GM23248 (cell line): ENCODE measurements at places on chromosomes 11 and 22. TPM values are rescaled to one million over a fixed set of nuclear protein-coding genes. Genes with fewer than 3 reads are reported as not detected.

GRCh38 chr22:22674467-22674866 lies 30.1 kb downstream of the GGTLC2 start:
- no peak for DNase-seq

GRCh38 chr22:27260087-27260698 lies 541.4 kb downstream of the MN1 start:
- no peak for DNase-seq

DNA sequence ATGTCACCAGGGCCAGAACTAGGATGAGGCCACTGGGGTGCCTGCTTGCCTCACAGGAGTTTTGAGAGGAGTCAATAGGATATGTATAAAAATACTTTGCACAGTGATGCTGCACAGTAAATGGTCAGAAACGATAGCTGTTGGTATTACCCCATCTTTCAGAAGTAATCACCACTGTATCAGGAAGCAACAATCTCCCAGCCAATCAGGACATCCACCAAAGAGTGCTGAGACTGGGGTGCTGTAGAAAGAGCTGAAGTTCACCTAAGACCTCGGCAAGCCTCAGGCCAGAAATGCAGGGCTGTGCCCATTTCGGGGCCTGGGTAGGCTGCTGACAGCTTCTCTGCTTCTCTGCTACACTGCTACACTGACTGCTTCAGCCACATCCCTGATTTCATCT lies 17.4 kb downstream of the LMO2 start:
- DNase-seq = no peak

- DNase-seq = peak; percentile 88
Measured at GRCh38 chr11:5689551-5689983, at the start of gene TRIM22. TSS of gene TRIM22 (plus strand) at chr11:5689790. CDS start at chr11:5696233, 6,443 bp downstream.

DNA sequence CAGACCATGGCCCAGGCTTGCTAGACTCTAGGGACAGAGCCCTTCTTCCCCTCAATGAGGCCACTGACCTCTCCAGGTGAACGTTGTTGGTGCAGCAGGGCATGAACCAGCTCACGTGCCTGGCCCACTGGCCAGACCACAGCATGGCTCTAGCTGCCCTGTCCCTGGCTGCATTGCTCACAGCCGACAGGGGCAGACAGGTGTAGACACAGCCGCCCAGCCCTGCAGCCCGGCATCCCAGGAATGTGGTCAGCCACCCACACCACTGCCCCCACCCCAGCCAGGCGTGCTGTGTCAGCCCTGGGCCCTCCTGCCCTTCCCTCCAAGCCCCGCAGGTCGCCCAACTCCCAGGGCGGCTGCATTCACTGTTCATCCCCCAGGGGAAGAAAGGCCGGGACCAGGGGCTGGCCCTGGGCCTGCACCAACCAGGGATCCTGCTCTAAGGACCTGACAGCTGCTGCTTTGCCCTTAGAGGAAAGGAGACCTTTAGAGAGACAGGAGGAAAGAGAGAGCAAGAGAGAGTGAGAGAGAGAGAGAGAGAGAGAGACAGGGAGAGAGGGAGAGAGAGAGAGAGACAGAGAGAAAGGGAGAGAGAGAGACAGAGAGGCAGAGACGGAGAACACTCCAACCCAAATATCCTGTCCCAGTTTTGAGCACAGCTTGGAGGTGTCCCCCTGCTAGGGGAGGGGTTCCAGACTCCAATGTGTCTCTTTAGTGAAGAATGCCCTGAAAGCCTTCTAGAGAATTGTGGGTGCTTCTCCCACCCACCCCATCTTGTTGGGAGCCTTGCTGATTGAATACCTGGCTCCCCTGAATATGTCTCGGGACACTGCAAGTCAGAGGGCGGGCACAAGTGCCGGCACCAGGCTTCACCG lies 44.2 kb upstream of the LINC01488 start:
- no peak for DNase-seq

GRCh38 chr11:1628506-1629325 lies 859 bp upstream of the KRTAP5-5 start:
- DNase-seq = peak; percentile 59

- peak; percentile 49 for DNase-seq
Measured at GRCh38 chr11:127943763-127944162, 643.6 kb downstream of the ETS1 start.

DNA sequence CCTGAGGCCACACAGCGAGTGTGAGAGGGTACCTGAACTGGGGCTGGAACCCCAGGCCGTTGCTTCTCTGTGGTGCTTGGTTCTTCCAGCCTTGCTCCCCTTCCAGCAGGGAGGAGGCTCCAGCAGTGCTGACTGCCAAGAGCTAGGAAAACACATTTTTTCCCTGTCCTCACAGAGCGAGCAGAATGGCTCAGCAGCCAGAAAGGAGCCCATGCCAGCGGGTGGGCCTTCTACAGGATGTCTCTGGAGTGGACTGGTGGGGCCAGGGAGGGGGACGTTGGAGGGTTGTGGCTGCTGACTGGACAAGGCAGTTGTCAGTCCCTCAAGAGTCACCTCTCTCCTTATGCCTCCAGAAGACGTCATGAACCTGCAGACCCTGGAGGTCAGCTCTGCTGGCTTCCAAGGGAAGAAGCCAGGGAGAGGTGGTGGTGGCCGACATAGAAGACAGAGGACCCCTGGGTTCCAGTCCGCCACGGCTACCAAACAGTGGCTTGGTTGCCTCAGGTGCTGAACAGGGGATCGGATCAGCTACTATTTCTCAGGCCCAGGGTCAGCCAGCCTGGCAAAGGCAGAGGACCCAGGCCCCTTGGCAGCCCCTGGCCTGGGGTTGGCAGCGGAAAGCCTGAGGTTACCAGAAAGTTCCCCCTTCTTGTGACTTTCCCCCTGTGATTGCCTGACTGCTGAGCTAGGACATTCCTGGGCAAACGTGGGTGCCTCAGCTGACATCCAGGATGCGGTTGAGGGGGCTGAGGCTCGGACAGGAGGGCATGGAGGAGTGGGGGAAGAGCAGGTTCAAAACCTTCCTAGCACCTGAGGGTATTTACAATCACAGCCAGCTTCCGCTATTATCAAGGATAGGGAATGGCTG lies 3.7 kb downstream of the MAFF start:
- DNase-seq = peak; percentile 93

DEUP1 gene
- total RNA-seq = not detected in 2 replicates
